ENCODE measurements at places on chromosomes 5 and 9.

DNA sequence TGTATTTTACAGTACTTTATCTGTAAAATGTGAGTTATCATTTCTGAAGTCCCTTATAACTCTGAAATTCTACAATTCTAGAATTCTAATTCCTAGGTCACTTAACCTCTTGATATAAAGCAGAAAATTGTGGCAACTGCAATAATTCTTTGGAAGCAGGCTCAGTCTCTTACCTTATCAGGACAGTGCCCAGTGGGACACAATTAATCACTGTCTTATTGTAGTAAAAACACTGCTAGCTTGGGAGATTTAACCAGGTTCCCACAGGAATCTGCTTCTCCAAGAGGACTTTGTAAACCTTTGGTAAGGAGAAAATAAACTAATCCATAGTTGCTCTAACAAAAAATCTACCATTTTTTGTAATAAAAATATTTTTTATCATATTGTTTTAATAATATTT lies 18.3 kb upstream of the SPATA9 start:
- DNase-seq: no peak

GRCh38 chr9:114482593-114482992 lies 22.7 kb downstream of the WHRN start:
- DNase-seq: no peak

- DNase-seq: no peak
These were observed 402.7 kb downstream of the SPOCK1 start for GRCh38 chr5:137096149-137097103.

DNA sequence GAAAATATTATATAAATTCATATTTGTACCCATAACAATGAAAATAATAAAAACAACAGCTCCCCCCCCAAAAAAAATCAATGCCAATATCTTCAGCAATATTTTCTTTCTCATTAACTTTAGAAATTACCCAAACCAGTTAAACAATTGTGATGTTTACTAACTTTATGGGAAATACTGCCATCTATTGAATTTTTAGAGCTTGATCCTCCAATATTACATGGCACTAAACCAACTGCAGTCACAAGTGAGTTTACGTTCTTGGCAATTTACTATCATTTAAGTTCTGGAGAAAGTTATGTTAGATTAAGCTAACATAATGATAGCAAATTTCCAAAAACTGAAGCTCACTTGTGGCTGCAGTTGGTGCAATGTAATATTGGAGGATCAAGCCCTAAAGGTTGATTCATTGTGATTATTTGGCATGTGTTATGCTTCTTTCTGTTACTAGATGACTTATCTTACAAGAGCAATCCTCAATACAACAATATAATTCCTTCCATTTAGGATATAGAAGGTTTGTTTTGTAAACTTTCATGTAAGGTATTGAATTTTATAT lies 379.5 kb downstream of the CDH18 start:
- DNase-seq: no peak

GRCh38 chr9:84271531-84271900 lies 69.0 kb downstream of the SLC28A3 start:
- DNase-seq: peak; percentile 33

DNA sequence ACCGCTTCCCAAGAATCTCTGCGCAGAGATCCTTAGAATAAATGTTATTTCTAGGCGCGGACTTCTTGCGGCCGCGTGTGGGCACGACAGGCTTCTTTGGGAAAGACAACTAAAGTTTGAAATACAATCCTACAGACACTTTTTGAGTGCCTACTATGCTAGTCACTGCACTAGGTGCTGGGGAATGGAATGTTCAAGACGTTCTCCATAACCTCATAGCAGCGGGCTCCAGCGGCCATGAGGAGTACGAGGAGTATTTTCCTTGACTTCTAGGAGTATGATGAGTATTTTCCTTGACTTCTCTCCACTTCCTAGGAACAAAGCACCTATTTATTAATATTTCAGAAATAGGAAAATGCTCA lies 636 bp upstream of the PWWP2A start:
- no peak for DNase-seq

GRCh38 chr5:125227333-125228095 lies 481.1 kb upstream of the ZNF608 start:
- DNase-seq: no peak

DNA sequence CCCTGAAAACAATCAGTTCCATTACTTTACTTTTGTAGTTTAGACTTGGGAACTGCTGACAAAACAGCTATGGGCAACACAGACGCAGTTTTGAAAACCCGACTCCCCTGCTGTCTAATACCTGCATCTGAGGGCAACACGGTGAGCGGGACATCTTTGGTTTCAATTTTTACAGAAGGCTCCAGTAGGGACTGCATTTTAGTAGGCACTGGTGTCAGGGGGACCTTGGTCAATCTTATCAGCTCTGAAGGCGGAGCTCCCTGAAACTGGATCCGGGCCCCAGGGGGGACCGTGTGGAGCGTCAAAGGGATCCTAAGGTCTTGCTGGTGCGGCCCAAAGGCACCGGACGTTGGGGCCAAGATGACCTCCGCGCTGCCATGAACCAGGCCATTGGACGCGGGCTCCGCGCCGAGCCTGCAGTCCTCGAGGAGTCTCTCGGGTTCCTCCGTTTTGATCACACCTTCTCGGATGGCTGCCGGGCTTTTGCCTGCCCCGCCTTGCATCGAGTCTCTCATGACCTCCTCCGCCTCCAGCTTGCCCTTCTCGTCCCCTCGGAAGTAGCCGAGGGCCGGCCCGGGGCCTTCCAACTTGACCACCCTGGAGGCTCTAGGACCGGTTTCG lies 1.1 kb downstream of the SOX30 start:
- DNase-seq: no peak

DNA sequence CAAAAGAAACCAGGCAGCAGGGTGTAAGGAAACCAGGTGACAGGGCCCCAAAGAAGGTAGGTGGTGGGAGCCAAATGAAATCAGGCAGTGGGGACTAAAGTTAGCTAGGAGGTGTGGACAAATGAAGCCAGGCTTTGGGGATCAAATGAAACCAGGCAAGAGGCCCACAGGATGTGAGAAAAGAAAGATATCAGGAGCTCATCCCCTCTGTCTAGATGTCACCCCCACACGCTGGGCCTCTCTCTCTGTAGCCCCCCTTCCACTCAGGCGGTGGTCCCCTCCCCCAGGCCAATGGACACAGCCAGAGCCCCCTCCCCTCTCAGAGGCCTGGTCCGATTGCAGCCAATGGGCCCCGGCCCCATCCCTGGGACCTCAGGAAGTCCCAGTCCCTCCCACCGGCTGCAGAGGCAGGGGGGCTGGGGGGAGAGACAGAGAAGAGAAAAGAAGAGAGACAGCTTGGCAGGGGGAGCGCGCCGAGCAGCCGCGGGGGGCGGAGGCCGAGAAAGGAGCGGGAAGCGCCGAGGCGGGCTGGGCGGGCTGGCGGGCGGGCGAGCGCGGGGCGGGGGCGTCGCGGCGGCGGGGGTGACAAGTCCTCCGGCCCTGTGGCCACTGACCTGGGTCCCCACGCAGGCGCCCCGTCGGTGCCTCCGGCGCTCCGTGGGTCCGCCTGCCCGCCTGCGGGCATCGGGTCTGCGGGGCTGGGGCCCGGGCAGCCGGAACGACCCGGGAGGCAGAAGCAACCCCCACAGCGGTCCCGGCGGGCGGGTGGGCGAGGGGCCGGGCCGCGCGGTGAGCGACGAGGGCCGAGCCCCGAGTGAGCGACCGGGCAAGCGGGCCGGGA lies 11.9 kb downstream of the CNTFR start:
- DNase-seq: no peak

- no peak for DNase-seq
These were observed 35.6 kb downstream of the CD180 start for GRCh38 chr5:67160985-67161384.

DNA sequence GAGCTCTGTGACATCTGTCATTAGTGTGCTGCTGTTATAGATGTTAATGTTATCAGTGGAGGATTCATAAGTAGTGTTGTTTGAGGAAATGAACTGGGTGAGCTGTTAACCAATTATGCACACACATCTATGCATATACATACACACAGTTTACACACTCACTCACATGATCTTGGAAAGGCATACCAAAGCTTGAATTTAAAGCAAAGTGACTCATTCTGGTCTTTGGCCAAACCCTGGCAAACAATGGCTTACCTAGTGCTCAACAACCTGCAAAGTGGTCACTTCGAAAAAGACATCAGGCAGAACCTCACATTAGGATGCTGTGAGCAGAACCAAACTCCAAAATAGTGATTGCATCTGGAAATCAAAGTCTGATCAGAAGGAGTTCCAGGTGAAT lies 1037.3 kb upstream of the CDH6 start:
- DNase-seq: no peak

DNA sequence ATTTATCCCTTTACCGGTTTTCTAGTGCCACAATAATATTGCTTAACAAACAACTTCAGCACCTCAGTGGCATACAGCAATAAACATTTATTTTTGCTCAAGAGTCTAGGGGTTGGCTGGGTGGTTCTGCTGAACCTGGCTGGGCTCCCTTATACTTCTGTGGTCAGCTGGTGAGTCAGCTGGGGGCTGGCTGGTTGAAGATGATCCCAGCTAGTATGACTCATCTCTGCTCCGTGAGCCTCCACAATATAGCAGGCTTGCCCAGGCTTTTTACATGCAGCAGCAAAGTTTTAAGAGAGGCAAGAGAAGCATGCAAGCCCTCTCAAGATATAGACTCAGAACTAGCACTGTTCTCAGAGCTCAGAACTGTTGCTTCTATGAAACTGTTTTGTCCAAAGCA lies 523.5 kb upstream of the CLINT1 start:
- DNase-seq: peak; percentile 92

- DNase-seq: no peak
These were observed 299.6 kb downstream of the FGF10 start for GRCh38 chr5:44089424-44090144.

DNA sequence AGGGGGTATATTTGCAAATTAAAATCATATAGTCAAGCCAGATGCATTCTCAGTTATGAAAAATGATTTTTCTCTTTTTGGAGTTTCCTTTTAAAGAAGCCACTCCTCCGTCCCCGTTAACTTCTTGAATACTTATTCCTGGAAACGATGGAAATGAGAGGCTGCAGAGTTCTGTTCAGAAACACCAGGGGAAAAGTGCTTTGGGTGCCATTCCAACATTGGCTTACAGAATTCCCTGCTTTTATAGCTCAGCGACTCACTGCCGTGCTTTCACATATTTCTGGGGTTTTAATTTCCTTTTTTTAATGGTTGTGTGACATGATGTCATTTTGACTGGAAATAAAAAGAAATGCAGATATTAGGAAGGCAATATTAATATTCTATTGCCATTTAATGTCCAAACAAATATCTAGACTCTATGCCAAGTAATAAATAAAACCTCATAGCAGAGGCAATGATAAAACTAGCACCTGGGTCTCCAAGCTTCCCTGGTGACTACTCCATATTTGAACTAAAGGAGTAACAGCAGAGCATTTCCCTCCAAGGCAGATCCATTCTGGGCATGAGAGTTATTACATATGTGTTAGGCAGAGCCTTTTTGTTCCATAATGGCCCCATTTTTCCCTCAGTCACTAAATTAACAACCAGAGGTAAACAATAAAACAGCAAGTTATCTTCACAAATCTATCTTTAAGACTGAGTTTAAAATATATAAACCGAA lies 363.4 kb downstream of the EBF1 start:
- no peak for DNase-seq

DNA sequence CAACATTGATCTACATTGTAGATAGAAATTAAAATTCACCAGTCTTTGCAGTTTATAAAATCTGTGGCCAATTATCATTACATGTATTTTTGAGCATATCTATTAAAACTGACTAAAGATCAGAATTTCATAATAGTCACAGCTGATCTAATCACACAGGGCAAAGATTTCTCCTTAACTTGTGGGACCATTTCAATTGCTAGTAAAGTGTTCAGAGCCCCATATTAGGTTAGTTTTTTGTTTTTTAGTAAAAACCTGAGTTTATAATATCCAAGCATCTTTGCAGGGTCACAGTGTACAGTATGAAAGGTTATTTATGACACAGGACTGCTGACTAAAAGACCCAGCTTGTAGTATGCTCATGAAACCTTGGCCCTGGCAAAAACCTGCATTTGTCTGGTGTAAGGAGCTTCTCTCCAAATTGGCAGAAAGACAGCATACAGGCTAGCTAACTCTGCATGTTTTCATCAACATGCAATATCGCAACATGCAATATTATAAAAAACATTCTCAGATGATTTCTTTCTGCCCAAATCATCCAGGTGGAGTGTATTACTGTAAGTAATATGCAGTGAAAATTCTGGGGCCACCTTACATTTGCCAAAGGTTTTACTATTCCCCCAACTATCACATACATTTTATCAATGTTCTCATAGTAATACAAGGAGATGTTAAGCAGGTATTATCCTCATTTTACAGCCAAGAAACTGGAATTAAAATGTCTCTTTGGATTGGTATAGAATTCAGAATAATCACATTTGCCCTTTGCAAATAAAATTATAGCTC lies 37.7 kb upstream of the ALDH1A1 start:
- DNase-seq: no peak

DNA sequence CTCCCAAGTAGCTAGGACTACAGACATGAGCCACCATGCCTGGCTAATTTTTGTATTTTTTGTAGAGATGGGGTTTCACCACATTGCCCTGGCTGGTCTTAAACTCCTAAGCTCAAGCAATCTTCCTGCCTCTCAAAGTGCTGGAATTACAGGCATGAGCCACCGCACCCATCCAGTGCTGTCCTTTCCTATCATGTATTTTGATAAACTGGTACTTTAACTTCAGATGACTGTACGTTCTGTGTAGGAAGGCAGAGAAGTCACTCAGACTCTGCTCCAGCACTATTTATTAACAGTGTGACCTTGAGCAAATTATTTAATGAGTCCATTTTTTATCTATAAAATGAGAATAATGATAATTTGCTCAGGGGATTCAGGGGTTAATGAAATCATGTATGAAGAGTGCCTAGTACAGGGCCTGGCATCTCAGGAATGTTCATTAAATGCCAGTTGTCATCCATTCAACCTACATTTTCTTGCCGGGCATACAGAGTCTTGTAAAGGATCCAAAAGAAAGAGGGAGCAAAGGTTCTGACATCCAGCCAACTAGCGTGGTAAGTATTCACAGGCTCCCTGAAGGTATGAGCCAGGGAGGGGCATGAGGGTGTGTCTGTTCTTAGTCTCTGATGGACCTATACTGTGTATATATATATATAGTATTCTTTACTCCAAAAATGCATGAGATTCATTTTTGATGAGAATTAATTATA lies 201.9 kb downstream of the PBX3 start:
- DNase-seq: no peak

GRCh38 chr9:108468364-108468763 lies 387.4 kb downstream of the ACTL7B start:
- DNase-seq: no peak

GRCh38 chr5:74221413-74221812 lies 419.1 kb downstream of the ENC1 start:
- no peak for DNase-seq

GRCh38 chr9:124047251-124047672 lies 35.7 kb downstream of the LHX2 start:
- no peak for DNase-seq

DNA sequence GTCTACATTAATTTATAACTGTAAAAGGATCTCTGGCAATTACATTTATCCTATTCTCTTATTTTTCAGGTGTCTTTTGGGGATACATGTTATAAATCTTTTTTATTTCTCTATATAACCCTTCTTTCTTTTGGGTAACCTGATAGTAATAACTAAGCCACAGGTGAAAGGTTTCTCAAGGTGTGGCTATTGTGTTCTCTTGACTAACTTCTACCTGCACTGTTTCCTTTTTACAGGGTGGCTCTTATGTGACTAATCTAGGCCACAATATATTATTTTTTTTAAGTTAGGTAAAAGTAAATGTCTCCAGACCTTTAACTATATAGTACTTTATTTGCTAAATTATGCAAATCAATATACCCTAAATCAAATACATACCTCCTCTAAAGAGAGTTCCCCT lies 193.2 kb downstream of the EFNA5 start:
- DNase-seq: no peak

GRCh38 chr9:126372716-126373115 lies 46.1 kb downstream of the MVB12B start:
- no peak for DNase-seq

Measured in fibroblast of skin of left biceps (primary cell).